ENCODE measurements at places on chromosomes 2 and 18. TPM values are rescaled to one million over a fixed set of nuclear protein-coding genes. Genes with fewer than 3 reads are reported as not detected.

DNA sequence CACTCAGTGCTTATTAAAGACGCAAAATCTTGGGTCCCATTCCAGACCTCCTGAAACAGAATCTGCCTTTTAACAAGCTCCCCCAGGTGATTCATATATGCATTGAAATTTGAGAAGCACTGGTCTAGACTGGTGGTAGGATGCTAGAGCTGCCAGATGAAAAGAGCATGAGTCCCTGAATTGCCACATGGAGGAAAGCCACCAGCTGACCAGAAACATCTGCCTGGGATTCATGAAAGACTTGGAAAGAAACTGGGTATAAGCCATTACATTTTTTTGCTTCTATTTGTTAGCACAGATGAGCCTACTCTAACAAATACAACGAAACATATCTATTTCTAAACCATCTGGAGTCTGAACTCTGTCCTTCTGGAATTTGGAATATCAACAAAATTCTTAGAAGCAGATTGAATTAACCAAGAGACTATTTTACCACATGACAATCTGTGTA, 228.9 kb downstream of the RBM43 start:
- no peak for DNase-seq

The GPBAR1 gene
- total RNA-seq = 1.2 TPM

The FBXO15 gene
- 0.67 TPM for total RNA-seq

The CABYR gene
- total RNA-seq = 0.45 TPM

The TSPYL6 gene
- total RNA-seq = not detected
